Left forelimb (tissue), 1 donor: ENCODE measurements at places on chromosomes 16 and 17.

DNA sequence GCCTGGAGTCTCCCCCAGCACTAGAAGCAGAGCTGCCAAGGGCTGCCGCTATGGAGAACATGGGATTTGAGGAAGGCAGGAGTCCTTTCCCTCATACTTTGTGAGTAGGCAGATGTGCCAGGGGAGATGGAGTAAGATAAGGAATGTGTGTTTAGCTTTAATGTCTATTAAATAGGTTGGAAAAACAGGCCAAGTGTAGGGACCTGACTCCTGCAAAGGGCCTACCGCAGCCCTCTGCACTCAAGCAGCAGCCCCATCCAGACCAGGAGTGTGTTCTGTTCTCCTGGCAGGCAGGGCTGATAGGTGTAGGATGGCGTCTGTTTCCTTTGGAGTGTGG is 1.8 kb upstream of the MIF4GD start:
- no peak for DNase-seq

- no peak for DNase-seq
Measured at GRCh38 chr17:69103557-69104233, 38.0 kb downstream of the ABCA6 start.

- DNase-seq = no peak
Measured at GRCh38 chr17:32519228-32520103, 32.7 kb downstream of the CDK5R1 start.

DNA sequence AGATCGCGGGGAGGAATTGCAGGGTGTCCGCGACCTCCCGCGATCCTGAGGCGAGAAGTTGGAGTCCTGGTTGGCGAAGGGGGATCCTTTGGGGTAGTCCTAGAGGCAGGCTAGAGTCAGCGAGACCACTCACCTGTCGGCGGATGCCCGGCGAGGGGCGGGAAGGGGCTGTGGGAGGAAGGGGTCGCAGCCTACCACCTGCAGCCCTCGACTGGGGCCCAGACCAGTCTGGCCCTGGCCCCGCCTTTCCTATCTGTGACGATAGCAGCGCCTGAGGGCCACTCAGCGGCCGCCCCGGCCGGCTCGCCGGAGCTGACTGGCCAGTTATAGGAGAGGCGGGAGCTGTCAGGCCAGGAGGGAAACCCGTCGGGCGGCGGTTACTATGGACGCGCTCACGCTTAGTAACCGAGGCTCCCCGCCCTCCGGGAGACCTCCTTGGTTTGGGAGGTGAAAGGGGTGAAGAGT is at the start of gene TEKT3:
Gene TEKT3, minus strand, starts transcription at position 213 of the 465 bp plus-strand sequence. CDS start 10,012 bp downstream, outside the sequence.
- peak; percentile 88 for DNase-seq

DNA sequence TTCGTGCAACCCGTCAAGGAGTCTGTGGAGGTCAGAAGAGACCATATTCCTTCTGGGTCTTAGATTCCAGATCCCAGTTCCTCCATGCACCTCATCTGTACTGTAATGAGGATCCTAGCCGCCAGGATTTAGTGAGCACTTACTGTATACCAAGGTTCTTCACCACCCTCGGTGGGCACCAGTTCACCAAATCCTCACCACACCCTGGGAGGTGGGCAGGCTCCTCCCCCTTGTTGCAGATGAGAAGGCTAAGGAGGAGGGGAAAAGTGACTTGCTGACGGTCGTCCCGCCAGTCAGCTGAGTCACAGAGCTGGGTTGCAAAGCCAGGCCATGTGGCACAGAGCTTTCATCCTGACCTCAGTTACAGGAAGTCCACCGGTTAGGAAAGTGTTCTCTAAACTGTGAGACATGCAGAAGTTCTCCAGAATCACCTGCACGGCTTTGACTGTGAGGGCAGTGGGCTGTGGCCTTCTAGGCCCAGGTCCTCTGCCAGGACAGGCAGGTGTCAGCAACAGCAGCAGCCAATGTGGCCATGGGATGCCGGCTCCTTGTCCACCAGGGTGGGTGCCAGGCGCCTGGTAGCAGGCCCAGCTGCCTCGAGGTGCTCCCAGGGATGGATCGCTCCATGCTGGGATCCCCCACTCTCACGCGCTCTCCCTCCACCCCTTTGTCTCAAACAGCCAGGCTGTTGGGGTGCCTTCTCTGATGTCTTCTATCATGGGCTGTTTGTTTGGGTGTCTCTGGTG is 240.3 kb upstream of the GSE1 start:
- no peak for DNase-seq

GRCh38 chr16:66996324-66996982 is 8.1 kb downstream of the CES4A start:
- DNase-seq = no peak
